ENCODE measurements at places on chromosomes 2 and 18.

DNA sequence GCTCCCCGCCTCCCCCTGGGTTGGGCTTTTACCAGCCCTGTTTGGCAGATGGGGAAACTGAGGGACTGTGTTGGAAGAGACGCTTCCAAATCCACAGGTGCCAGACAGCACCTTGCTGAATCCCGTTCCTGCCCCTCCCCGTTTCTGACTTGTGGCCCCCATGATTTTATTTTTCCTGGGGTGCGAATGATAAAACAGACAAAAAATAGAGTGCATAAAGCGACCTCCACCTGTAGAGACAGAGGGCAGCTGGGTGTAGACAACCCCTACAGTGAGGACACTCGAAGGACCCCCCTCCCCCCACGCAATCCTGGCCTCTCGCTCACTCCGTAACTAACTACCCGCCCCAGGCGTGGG, 2.2 kb upstream of the CTDSP1 start:
- no peak for DNase-seq

DNA sequence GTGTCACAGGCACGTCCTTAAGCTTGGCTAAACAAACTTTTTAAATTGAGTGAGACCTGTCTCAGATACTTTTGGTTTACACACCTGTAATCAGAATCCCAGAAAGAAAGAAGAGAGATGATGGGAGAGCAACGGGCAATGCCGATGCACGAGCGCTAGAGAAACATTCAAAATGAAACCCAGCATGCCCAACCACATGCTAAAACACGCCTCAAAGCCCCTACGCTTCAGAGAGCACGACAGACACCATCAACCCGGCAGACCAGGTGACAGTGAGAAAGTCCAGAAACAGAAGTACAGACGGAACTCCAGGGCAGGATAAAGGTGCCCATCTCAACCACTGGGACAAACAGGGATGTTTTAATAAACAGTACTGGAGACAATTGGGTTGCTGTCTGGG, 85.5 kb downstream of the HDAC4 start:
- no peak for DNase-seq

GRCh38 chr18:25310045-25310444, 41.9 kb downstream of the ZNF521 start:
- DNase-seq, result no peak

- DNase-seq, result no peak
Observed at GRCh38 chr2:71898851-71899681, 248.6 kb downstream of the CYP26B1 start.

- DNase-seq, result no peak
Observed at GRCh38 chr18:59376351-59376935, 17.4 kb upstream of the LMAN1 start.

DNA sequence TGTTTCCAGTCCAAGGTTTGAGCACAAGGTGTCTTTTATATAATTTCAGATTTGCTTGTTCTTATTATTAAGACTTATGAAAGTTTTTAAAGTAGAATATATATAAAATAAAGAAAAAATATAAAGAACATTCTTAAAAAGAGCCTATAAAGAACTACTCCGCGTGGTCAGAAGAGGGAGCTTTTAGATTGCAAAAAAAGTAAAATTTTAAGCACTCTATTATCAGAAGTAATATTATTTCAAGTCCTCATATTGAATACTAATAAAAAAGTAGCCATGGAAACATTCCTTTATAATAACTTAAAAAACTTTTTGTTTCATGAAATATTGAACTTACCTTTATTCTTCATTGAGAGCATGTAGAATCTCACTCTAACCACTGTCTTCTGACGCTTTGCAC, 51.4 kb downstream of the LINC00305 start:
- no peak for DNase-seq

- DNase-seq, result no peak
Observed at GRCh38 chr2:127811397-127812321, 688 bp upstream of the WDR33 start.

- DNase-seq, result no peak
Observed at GRCh38 chr2:190093793-190094192, 31.3 kb upstream of the MSTN start.

DNA sequence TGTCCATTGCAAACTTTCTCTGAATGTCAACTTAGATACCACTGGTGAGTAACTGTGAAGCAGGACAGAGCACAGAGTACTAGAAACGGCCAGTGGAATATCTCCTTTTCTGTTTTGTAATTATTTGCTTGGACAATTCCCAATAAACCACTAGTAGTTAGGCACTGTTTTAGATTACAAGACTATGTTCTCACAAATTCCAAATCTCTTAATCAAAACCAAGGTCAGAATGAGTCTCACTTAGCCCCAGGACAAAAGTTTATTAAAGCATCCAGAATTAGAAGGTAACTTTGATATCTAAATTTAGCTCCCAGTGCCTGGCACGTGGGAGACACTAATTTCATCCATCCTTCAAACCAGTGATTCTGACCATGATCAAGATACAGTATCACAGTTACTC, 89.0 kb downstream of the ZNF521 start:
- DNase-seq, result no peak

- no peak for DNase-seq
Observed at GRCh38 chr2:172613615-172614231, 57.8 kb downstream of the PDK1 start.

GRCh38 chr2:66170744-66171330, 264.1 kb upstream of the MEIS1 start:
- DNase-seq, result no peak

DNA sequence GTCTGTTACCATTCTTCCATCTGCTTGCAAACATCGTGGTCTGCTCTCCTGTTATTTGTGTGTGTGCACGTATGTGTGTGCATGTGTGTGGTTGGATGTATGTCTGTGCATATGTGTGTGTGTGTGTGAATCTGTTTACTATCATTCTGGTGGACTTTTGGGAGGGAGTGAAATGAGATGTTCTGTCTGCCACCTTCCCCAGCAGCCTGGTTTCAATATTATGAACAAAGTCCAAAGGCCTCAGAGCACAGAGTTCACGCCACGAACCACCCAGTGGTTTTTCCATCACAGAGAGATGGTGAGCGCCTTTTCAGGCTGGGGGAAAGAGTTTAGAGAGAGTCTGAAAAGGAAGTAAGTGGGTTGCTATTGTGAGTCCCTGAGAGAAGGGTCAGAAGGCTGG, 67.1 kb upstream of the YWHAQ start:
- no peak for DNase-seq

GRCh38 chr2:241373446-241373845, 17.4 kb downstream of the FARP2 start:
- peak; percentile 5 for DNase-seq

GRCh38 chr2:7973801-7974480, 707.9 kb upstream of the ID2 start:
- DNase-seq, result no peak

DNA sequence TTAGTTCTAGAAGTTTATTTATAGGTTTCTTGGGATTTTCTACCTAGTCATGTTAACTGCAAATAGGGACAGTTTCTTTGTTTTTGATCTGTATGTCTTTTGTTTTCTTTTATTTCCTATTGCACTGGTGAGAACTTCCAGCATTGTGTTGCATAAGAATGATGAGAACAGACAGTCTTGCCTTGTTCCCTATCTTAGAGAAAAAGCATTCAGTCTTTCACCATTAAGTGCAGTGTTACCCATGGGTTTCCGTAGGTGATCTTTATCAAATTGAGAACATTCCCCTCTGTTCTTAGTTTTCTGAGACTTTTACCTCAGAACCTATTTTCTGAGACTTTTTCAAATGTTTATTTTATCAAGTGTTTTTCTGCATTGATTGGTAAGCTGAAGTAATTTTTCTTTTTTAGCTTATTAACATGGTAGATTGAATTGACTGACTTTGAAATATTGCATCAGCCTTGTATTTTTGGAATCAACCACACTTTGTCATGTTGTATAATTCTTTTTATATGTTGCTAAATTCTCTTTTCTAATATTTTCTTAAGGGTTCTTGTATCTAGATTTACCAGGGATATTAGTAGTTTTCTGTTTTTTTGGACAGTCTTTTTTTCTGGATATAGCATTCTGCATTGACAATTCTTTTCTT, 17.2 kb downstream of the MFSD6 start:
- DNase-seq, result no peak

DNA sequence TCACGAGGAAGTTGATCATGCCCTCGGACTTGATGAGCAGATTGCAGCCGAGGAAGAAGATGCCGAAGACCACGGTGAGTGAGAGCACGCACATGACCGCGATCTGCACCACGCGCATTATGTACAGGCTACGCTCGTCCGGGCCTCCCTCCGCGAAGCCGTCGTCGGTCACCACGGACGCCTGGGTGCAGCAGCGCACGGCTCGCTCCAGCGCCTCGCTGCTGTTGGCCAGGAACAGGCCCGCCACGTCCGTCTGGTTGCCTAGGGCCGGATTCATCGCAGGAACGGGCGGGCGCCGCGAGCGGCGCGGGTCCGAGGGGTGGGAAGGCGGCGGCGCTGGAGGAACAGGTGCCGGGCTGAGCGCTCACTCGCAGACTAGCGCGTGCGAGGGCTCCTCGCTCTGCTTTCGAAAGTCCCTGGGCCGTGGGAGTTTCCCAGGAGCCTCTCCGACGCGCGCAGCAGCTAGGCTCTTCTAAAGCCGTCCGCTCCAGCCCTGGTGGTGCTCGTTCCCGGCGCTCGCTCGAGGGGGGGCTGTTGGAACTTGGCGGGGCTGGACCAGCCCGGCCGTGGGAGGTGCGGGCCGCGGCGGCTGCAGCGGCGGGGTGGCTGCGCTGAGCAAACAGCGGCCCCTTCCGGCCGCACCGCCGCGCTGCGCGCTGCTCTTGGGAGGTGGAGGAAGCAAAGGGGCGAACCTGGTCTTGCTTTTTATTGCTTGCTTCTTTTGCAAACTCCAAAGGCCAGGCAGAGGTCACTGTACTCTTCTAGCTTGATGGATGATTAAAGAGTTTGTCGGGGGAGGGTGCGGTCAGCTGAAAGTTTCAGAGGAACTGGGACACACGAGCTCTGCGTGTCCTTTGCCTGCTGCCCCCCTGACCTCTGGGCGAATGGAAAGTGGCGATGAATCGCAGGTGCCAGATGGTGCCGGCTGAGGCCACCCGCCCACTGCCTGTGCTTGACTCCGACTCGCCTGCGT, at the start of gene RPRM:
TSS of gene RPRM (minus strand) at position 474 of the 973 bp plus-strand sequence. CDS start at position 277, 197 bp downstream.
- DNase-seq, result peak; percentile 82

- DNase-seq, result no peak
Observed at GRCh38 chr2:222421626-222422025, 2.7 kb upstream of the SGPP2 start.

DNA sequence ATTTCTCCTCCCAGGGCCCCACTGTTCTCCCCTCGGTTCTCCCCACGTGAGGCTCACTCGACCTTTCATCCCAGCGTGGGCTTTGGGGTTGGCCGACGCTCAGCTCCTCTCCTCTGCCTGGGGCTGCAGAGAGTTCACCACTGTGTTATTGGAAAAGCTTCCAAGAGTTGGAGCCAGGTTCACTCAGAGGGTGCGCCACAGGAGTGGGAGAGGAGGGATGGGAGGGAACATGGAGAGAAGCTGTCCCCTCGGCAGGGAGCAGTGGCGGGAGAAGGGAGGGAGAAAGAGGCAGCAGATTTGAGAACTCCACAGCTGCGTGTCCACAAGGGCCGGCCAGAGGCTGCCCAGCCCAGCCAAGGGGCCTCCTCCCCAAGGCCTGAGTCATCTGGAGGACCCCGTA, 197.1 kb upstream of the SMAD2 start:
- no peak for DNase-seq

DNA sequence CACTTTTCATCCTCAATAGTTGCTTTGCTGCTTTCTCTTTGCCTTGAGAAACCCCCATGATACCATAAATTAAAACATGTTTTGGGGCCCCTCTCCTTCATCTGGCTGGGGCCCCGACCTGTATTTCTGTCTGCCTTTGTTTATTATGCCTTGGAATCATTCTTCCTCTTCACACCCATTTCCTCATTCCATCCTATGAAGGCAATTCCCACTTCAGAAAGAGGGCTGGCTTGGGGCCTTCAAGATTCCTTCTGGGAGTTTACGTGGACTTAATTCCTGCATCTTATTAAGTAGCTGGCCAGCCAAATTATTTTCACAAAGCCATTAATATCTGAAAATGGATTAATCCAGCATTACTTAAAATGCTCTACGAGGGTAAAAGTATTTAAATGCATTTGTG, 6.8 kb upstream of the LRRTM1 start:
- no peak for DNase-seq

GRCh38 chr2:151886241-151886640, 58.0 kb upstream of the ARL5A start:
- DNase-seq, result no peak

DNA sequence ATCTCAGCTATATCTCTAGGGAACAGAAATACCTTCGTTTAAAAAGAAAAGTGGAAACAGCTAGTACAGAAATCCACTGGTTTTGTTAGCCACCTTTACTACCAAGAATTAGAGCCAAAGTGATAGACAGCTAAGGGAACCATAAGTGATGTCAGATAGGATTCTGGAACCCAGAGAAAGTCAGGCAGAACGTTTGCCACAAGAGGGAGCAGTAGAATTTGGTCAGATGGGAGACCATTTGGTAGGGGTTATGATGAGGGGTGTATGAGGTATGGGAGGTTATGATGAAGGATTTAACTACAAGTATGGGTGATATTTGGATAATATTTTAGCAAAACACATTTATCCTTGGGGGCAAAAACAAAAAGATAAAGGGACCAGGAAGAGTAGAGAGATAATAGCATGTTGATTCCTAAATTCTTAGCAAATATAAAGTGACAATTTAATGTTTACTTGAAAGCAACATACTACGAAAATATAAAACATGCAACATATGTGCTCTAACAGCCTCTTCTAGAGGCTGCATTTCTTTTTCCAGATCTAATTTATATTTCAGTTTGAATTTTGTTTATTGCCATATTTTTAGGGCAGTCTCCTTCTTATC, 3.3 kb downstream of the SLC8A1 start:
- DNase-seq, result no peak

- DNase-seq, result peak; percentile 24
Observed at GRCh38 chr2:66872081-66872985, 437.4 kb downstream of the MEIS1 start.

- DNase-seq, result no peak
Observed at GRCh38 chr18:60471652-60472051, 99.1 kb upstream of the MC4R start.

DNA sequence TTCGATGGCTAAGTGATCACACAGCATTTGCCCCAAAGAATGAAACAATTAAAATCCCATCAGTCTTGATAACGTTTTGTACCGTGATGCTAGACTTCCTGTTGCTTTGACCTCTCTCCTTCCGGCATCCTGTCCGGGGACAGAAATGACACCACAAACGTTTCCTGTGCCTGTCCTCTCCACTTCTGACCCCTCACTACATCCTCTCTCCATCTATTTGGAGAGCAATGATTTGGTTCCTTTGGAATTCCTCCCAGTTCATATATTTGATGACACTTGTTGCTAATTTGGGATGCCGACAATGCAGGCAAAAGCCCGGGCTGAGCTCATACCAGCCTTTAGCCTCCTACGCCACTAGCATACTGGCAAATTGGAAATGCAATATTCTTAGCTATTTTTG, 151.2 kb upstream of the CCDC68 start:
- DNase-seq, result no peak

- DNase-seq, result no peak
Observed at GRCh38 chr18:32368991-32369390, 101.7 kb downstream of the GAREM1 start.

GRCh38 chr2:103410221-103410620, 648.4 kb downstream of the TMEM182 start:
- DNase-seq, result no peak

- DNase-seq, result no peak
Observed at GRCh38 chr2:17299891-17300540, 218.2 kb downstream of the RAD51AP2 start.

Measured in Calu3 (cell line).